Myometrial cell (primary cell): ENCODE measurements at places on chromosomes 7 and 10. TPM values are rescaled to one million over a fixed set of nuclear protein-coding genes. Genes with fewer than 3 reads are reported as not detected.

ABCC2 gene
- total RNA-seq = under 0.01 TPM in 2 replicates

ERVW-1 gene
- total RNA-seq = not detected in 2 replicates

NUTM2E gene
- total RNA-seq = not detected in 2 replicates

SBDS gene
- 73.8 and 95.9 TPM in 2 replicates for total RNA-seq
